ENCODE measurements at places on chromosomes 4 and X.
A peak's percentile ranks its signal among the peaks of the same experiment; 100 is the strongest.

DNA sequence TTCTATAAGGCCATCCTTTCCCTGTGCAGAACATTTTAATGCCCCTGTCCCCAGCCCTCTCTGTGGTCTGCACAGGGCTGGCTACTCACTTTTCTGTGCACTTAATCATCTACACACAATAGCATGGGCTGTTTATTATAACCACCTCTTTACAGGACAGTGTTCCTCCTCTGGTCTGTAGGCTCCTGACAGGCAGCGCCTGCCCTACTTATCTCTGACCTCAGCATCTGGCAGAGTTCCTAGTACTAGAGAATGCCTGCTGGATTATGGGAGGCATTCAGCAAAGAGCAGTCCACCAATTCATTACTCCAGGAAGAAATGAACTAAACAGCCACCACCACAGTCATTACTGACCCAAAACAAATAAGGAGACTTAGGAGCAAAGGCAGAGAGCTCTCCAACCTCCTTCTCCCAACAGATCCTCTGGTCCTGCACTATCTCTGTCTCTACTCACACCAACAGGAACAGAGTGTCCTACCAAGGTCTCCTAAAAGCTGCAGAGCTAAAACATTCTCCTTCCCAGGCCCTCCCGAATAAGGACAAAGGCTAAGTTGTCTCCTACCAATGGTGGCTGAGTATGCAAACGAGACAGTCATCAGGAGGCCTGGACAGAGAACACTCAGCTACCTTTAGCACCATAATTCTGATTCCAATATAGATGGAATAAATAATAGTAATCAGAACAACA, 279.2 kb downstream of the QDPR start:
- no peak for DNase-seq

DNA sequence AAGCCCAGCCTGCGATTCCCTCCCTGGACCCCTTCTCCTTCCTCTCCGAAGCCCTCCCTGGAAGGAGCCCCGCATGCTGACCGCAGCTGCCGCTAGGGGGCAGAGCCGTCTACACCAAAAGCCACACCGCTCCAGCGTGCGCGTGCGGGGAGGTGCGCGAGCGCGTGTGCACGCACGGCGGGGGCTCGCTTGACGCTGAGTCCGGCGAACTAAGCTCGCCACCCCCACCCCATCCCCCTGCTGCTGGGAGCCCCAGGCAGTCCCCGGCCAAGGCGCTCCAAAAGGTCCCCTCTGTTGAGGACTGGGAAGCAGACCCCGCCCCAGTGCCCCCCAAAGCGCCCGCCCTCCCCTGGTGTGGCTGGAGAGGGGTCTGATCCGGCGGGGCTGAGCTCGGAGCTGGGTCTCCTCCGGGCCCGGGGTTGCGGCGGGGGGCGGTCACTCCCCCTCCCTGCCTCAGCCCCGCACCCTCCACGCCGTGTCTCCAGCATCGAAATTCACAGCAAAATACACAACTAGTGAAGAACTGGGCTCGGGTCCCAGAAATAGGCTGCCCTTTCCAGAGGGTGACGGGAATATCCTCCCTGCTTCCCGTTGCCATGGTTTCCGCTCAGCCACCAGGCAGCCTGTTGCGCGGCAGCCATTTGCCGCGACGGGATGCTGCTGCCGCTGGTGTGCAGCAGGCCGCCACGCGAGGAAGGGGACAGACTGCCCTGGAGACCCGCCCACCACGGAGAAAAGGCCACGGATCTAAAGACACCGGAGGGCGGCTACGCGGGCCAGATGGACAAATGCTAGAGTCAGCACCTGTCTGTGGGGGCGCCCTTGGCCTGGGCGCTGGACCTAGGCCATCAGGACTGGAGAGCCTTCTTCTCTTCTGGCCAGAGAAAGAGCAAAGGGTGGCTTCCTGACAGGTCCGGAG, 11.2 kb upstream of the CCNQ start:
- DNase-seq = peak; percentile 44

GRCh38 chr4:119643306-119644042, 14.9 kb upstream of the PDE5A start:
- DNase-seq = no peak

DNA sequence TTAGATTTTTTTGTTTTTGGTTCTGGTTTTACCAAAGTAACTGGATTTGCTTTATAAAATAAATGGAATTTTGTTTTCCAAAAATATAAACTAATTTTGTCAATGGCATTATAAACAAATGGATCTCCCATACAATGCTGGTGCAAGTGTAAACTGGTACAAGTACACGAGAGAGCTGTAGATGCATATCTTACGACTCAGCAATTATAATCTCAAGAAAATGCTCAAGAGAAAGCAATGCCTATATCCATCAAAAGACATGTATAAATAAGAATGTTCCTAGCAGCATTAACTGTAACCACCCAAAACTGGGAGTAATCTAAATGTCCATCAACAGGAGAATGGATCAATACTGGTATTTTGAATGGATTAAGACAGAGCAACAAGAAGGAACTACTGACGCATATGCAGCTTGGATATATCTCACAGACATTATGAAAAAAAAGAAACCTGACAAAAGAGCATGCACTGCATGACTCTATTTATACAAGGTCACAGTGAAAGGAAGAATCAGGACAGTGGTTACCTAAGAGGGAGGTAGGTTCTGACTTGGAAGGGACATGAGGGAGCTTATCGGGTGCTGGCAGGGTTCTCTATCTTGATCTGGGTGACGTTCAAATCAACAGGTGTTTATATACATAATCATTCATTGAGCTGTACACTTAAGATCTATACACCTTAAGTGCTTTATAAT, 9.5 kb downstream of the ADH5 start:
- no peak for DNase-seq

DNA sequence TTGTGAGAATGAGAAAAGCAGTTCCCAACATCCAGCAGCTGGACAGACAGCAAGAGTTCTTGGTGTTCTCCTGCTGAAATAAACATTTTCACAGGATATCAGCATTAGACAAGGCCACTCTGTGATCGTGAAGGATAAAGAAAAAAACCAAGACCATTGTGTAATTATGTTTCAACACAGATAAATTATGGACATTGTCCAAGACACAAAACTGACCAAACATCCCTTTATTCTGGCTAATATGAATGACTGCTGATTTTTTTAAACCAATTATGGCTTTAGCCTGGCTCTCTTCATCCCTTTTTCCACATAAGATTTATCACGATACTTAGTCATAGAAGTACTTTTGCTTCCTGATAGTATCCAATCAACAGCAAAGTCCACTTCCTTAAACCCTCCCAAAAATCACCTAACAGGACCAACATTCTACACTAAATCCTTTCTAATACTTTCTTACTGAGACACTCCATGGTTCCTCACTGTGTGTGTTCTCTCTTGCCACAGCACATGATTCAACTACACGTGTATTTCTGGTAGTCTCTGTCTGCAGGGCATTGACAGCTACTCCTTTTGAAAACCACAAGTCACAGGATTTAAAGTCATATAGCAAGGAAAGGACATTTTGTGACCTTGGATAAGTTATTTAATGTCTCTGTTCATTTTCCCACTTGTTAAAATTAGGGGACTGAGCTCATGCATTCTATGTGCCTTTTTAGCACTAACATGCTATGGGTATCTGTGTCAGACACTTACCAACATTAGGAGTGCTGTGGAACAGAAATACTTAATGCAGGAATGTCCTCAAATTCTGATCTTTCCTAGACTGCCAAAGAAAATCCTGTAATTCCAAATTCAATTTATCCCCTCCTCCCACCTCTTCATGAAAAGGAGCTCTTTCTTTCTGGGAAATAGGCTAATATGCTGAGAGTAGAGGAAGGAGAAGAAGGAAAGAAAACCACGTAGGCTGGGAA, 137.2 kb upstream of the PGRMC2 start:
- no peak for DNase-seq

- no peak for DNase-seq
Observed at GRCh38 chr4:34720571-34720970, 1523.7 kb downstream of the ARAP2 start.
